ENCODE measurements at places on chromosomes 1 and 21.
A peak's percentile ranks its signal among the peaks of the same experiment; 100 is the strongest.

DNA sequence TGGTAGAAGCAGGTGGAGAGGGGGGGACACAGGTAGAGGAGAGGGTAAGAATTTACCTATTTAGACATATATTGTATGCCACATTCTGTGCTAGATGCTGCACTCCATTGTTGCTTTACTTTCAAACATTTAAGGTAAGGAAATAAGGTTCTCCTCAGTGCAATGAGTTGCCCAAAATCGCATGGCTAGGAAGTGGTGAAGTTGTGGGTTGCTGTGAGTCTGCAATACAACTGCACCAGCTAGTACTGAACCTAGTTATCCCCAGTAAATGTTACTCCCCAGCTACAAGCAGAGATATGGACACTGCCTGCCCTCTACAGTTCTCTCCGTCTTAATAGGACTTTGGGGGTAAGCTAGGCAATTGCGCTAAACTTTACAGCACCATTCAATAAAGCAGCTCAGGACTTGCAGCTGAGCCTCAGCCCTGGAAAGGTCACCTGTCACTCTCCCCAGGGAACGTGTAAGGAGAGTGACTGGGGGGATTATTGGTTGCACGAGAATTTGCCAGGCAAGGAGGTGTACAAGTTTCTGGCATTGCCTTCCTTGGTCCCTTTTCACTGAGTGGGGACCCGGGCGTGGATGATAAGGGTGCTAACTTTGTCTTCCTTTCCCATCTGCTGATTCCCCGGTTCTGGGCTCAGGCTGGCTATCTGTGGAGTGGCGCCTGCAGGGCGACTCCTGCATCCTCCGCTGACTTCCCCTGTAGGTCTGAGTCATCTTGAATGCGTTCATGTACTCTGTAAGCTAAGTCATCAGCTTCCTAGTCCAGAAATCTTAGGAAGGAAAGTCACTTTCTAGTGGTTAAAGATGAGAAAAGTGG lies 71.3 kb upstream of the CNTN2 start:
- DNase-seq, result no peak

- no peak for DNase-seq
Measured at GRCh38 chr1:64608005-64608650, 136.7 kb upstream of the RAVER2 start.

GRCh38 chr1:40315795-40316594 lies 1.1 kb downstream of the COL9A2 start:
- DNase-seq, result peak; percentile 13

- peak; percentile 60 for DNase-seq
Measured at GRCh38 chr1:89286549-89287180, 14.0 kb upstream of the GBP5 start.

- no peak for DNase-seq
Measured at GRCh38 chr21:41346758-41347157, 15.1 kb upstream of the MX2 start.

GRCh38 chr1:243421784-243422183 lies 165.9 kb downstream of the SDCCAG8 start:
- DNase-seq, result peak; percentile 25

DNA sequence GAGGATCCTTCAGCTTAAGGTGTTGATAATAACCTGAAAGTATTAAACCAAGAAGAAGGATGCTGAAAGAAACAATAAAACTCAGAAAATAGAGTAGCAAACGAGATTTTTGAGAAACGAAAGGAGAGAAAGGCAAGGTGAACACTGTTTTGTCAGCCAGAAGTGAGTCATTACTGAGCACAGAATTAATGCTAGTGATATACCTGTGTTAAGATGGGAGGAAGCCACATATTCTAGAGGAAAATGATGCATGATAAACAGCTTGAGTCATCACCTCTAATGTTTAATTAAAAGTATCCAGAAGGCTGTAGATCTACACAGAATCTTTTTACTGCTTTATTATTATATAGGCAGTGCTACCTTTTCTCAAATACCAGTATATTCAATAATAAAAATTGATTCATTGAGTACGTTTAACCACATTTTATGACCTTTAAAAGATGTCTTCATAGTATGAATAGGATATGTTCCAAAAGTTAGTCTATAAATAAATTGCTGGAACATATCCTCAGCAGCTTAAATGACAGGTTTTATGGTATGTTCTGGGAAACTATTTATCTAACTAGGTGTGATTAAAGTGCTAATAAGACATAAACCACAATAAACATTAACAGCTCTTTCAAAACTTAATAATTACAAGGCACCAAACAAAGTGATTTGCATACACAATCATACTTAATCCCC lies 10.3 kb downstream of the SH3GLB1 start:
- peak; percentile 50 for DNase-seq

DNA sequence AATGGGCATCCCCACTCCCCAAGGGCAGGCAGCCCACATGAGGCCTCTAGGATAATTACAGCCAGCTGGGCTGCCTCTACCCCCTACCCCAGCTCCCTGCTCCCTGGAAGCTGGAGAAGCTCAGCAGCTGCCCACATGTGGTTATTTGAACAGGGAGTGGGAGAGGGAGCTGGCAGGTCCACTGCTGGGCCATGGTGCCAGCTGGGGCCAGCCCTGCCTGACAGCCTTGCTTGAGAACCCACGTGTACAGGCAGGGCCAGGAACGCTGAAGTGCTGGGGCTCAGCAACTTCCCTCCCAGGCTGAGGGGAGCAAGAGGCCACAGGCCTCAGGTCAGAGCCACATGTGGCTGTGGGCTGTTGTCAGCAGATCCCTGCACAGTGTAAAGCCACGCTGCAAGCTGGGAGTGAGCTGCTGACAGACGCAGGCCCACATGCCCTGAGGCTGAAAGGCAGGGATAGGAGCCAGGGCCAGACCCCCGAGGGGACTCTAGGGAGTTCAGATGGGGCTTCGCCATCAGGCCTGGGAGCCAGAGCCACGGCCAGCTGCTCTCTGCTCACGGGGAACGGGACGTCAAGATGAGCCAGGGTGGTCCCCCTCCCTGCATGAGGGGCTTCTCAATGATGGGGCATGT lies 129.0 kb downstream of the SYF2 start:
- no peak for DNase-seq

GRCh38 chr1:196680107-196680506 lies 28.3 kb downstream of the CFH start:
- no peak for DNase-seq

- DNase-seq, result no peak
Measured at GRCh38 chr1:182083851-182084486, 22.5 kb upstream of the ZNF648 start.

DNA sequence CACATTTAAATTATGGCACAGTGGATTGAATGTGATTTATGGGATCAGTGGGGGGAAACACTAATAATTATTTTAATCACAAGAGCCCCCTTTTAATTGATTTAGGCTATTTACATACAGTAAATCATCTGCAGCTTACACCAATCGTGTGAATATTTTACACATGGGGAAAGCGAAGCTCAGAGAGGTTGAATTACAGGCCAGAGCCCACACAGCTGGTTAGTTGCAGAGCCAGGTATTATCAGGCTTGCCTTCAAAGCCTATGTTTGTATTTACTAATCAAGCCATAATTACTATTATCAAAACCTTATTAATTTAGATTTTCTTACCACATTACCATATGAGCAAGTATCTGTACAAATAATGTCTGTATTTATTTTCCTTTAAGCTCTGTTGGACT lies 749 bp downstream of the SDCCAG8 start:
- no peak for DNase-seq

DNA sequence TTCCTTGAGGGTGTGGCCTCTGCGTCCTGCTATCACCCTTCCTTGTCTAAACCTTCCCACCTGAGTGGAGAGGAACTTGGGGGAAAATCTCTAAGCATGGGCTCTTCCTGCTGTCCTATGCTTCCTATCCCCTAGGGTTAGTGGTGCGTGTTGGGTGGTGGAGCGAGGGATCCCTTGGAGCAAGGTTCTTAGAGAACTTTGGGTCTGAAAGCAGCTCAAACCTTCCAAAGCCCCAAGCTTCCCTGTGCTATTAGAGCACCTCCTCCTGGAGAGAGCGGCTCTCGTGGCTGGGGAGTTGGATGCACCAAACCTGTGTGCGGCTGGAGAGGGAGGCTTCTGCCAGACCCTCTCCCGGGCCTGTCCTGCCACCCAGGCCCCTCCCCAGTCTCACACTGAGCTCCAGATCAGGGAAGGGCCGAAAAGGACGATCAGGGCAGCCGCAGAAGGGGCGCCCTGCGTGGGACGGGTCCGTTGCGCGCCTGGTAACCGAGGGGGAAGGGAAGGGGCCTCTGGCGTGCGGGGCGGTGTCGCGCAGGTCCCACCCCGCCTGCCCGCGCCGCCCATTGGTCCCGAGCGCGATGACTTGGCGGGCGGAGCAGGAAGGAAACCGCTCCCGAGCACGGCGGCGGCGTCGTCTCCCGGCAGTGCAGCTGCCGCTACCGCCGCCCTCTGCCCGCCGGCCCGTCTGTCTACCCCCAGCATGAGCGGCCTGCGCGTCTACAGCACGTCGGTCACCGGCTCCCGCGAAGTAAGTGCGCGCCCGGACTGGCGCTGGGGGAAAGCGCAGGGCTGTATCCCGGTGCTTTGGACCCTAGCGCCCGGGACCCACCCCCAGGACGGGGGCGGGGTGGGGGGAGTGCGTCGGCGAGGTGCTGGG lies at the start of gene SH3BGRL3:
Gene SH3BGRL3, plus strand, starts transcription at position 631 of the 877 bp plus-strand sequence. Its CDS starts 70 bp downstream, at position 701.
- DNase-seq, result peak; percentile 83

All from CD4-positive, alpha-beta T cell treated with Interleukin-15 for 4 hours (primary cell).